ENCODE measurements at places on chromosomes 1 and 21.

DNA sequence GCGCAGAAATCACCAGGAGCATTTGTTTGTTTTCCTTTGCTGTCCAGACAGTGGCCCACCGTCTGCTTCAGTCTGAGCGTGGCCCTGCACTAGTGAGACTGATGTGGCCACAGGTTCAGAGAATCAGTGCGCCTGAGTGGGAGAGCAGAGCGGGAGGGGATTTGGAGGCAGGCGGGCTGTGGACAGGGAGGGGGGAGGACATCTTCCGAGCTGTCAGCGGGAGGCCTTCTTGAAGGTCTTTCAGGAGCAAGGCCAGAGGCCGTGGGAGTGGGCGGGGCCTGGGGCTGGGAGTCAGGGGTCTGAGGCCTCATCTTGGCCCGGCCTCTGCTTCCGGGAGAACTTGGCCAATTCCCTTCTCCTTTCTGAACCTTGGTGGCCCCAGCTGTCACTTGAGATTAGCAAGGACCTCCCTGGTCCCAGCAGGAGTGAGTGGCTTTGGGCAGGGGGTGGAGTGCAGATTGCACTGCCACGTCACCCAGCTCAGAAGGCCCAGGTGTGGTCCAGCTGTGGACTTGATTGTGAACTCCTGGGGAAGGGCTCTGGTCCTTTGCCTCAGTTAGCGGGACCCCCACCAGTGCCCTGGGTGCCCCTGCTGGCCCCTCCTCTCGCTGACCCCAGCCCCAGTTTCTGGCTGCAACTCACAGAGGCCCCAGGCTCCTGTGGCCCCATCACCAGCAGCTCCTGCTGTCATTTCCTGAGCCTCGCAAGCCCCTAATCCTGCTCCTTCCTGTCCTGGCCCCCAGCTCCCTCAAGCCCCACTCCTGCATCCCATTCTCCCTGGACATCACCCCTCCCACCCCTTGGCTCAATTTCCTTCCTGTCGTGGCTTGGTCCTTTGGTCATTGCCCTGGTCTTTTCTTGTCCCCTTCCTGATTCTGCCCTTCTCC lies 8.4 kb downstream of the TNFRSF1B start:
- DNase-seq = no peak

GRCh38 chr21:32682696-32683474 lies 44.9 kb downstream of the SYNJ1 start:
- DNase-seq = no peak

DNA sequence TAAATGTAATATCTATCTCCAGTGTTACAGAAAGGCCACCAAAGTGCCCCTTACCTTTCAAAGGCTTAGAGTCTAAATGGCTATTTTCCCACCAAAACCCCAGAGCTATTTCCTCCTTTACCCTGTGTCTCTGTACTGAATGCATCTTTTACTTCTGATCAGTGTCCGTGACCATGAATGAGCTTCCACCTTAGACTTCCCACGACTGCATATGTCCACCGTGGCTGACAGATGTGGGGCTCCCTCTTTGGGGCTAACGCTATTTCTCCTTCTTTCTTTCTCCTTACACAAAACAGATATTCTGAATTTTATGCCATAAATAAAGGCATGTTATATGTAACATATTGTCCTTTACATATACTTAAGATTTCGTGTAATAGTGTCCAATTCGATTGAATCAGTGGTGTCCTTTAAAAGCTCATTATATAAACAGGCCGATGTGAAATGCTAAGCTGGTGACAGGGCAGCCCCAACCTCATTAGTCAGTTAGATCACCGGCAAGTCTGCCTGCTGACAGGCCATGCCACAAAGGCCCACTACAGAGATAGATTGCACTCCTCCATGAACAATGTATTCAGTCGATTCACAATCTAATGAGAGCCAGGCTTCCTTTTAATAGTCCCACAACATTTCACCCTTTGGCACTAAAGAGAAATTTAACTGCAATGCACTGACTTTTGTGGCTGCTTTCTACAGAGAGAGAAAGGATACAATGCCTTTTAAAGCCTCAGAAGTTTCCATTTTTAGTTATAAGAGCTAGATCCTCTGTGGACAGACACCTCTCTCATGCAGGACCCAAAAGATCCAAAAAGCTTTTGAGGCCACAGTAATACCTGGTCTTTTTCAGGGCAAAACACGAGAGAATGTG lies 297.9 kb downstream of the PCP4 start:
- no peak for DNase-seq

DNA sequence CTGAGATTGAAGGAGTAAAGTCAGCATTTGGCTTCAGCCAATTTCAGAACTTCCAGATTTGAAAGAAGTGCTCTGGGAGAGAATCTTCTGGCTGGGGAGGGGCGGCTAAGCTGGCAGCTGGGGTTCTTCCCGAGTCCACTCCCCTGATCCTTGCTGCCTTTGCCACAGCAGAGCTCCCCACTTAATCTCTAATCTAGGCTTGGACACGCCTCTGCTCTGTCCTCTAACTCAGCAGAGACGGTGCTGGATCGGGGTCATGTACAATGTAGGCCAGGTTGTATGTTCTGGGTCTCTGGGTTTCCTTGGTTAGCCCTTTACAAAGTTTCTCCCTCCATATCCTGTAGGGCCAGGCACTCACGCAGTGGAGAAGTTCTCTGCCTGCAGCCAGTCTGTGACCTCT lies 10.1 kb upstream of the GSTM3 start:
- DNase-seq = no peak

DNA sequence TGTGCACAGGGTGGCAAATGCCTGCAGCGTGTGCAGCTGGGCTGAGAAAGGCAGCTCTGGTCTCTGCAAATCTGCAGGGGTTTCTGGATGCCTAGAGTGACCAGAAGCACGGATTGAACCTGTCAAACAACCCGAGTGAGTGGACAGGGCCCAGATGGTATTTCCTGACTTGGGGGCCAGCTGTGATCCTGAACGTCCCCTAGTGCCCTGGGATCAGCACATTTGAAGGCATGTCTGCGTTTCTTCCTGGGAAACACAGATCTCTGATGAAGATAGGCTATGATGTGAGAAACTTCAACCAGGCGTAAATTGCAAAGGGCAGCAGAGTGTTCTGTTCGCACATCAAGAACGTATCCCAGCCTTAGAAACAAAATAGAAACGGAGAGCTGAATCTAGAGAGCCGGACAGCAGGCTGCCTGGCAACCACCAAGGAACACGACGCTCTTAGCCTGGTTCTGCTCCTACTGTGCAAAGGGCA lies 163.1 kb downstream of the KCNJ6 start:
- DNase-seq = no peak

DNA sequence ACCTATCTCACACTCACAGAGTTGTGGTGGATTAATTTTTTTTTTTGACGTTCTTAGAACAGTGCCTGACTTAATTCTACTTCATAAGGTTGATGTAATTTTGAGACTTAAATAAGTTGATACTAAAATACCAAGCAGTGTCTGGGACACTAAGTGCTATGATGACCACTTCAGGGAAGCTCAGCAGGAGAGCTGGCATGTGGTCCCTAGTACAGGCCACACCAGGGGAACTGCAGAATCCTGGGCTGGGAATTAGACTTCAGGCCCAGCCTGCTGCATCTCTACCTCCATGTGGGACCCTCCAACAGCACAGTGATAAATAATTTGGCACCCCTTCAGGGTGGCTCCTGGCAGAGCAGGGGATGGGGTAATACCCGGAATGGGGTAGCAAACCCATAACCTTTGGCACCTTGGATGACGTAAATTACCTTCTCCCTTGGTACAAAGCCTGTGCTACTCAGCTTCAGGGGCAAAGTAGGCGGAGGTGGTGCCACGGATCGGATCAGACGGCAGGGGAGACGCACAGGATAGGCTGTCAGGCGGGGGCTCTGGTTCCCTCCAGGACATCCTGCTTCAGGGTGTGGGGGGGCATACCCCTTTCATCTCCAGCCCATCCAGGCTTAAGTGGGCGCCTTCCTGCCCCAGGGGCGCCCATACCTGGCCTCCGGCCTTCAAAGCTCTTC lies 4.8 kb downstream of the MFSD2A start:
- DNase-seq = no peak

DNA sequence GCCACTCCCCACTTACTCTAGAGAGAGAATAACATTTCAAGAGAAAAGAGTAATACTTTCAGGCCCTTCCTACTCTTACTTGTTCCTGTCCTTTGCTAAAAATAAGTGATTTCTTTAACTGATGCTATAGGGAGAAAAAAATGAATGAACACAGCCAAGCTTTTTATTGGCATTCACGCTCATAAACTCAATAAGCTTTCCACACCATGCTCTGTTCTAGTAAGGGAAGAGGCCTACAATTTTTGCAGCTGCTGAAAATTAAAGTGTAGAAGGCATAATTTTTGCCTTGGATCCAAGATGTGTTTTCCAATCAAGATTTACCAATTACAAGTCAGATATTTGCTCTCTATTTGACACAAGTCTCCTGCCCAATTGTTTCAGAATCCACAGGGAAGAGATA lies 188.1 kb upstream of the RGS18 start:
- no peak for DNase-seq

DNA sequence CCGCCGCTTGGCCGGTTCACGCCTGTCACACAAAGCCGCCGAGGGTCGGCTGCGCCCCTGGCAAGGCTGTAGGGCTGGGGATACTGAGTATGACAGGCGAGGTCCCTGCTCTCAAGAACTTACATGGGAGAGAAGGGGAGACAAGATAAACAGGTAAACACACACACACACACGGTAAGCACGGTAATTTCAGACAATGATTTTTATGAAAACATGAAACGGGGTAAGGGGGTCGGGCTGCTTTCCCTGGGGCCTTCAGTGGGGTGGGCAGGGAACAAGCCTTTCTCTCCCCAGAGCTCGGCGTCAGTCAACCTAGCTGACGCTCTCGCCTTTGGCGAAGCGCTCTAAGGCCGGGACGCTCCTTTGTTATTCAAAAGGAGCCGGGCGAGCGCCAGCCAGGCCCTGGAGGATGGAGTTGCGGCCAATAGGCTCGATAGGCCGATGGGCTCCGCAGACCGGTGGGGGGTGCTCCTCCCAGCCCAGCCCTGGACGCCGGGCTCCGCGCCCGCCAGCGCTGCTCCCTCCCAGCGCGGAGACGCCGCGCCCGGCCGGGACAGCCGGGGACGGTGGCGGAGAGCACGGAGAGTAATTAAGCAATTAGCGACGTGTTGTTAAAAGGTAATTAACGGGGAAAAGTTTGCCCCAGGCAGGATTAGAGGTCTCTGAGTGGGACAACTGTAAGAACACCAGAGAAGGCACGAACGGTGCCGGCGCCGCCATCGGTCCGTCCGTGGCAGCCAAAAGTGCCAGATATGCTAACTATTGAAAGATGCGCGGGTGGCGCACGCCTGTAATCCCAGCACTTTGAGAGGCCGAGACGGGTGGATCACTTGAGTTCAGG lies 950 bp upstream of the INKA2 start:
- peak; percentile 71 for DNase-seq

Data from testis (tissue), 5 donors.